ENCODE measurements at places on chromosomes 2 and 18.

GRCh38 chr2:38515155-38516074 is 87.3 kb downstream of the HNRNPLL start:
- no peak for DNase-seq

GRCh38 chr2:200199576-200200263 is 106.8 kb upstream of the SPATS2L start:
- no peak for DNase-seq

DNA sequence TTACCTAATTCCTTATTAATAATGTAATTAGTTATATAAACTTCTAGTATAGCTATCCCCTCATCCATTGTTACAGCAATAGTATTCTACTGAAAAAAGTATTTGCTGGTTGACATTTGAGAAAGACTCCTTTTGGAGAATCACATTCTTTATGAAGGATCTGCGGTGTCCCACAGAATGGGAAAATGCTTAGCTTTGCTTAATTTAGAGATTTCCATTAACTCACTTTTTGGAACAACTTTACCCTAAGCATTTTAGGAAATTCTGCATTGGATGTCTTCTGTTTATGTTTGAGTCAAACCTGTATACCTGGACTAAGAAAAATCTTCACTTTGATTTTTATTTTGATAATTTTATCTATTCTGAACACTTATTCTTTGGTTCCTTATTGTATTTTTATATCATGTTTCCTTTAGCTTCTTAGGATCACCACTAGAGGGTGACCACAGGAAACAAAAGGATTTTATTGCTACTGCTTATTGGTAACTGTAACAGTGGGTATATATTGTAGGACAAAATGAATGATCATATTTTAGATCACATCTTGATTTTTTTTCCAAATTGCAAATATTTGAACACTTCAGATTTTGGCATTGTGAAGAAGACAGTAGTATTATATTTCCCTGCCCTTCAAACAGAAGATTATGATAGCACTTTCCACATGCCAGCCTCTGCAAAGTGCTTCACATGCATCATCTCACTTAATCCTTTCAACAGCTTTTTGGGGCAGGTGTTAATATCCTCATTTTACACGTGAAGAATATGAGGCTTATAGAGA is 79.6 kb downstream of the MIB1 start:
- DNase-seq: no peak

DNA sequence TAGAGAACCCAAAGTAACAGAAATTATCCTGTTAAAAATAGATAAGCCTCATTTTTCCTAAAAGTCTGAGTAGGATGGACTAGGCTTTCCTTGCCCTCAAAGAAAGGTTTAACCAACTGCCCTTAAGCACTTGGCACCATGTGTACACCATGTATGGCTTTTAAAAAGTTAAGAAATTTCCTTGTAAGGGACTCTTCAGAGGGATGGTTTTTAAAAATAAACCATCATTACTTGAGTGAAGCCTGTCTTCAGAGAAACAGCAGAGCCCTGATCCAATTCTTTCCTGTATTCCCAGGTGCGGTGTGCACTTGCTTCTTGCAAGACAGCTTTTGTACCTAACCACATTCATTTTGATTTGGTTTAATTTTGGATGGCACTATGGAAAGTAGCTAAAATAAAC is 1.1 kb upstream of the NEMP2 start:
- DNase-seq: no peak

- no peak for DNase-seq
Measured at GRCh38 chr2:60447943-60448342, 105.5 kb downstream of the BCL11A start.

DNA sequence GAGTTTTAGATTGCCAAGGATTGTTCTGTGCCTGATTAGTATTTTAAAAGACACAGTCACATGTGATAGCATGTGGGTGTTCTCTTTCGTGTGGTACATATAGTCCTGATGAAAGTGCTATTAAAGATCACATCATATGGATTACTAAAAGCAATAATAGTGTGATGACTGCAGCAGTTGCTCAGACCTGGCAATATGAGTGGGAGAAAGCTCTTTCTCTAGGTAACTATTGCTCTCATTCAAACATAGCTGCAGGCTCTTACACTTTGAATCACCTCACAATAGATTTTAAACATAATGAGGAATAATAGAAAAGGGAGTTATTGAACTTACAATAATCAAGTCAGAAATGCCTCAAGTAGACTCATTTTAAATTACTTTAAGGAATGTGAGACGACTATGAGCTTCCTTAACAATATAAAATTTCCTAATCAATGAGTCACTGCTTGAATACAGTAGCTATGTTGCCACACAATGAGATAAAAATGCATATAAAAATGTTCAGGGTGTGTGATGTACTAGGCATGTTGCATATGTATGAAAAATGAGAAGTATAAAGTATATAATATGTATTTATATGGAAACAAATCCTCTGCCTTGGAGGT is 452.1 kb downstream of the TMX3 start:
- DNase-seq: no peak

DNA sequence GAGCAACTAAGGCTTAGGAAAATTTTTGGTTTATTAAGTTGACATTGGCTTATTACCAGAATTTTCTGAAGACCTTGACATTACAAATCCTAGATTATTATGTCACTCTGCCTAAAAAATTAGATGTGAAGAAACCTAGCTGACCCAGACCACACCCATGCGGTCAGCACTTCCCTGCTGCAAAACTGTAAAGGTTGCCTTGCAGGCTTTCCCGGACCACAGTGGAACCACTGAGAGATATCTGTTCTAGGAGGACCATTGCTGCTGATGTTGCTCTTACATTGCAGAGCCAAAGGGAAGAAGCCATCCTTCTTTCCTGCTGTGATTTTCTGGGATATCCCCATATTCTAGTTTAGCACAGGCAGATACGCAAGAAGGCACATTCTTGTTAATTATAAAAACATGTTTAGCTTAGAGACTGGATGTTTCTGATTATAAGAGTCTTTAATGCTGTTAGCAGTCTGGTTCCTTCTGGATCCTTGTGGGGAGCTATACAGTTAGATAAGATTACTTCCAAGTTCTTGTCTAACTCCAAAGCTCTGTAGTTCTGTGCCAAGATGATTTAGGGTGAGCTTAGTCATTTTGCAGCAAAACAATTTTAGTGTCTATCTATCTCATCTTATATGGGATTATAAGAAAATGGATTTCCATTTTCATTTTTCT is 70.2 kb downstream of the AOX1 start:
- no peak for DNase-seq
